ENCODE measurements at places on chromosomes 16 and 17.

- DNase-seq: no peak
These were observed 27.5 kb upstream of the KRT17 start for GRCh38 chr17:41651625-41652460.

DNA sequence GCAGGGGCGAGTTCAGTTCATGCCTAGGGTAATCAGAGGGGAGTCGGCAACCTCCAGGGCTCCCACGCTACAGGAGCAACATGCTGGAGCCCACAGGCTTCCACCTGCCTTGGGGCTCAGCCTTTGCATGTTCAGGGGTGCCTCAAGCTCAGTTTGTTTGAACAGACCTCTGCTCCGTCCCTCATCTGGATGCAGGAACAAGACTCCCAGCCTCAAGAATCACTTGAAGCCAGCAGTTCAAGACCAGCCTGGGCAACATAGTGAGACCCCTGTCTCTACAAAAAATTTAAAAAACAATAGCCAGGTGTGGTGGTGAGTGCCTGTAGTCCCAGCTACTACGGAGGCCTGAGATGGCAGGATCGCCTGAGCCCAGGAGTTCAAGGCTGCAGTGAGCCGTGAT is 4.9 kb upstream of the HSD11B2 start:
- no peak for DNase-seq

DNA sequence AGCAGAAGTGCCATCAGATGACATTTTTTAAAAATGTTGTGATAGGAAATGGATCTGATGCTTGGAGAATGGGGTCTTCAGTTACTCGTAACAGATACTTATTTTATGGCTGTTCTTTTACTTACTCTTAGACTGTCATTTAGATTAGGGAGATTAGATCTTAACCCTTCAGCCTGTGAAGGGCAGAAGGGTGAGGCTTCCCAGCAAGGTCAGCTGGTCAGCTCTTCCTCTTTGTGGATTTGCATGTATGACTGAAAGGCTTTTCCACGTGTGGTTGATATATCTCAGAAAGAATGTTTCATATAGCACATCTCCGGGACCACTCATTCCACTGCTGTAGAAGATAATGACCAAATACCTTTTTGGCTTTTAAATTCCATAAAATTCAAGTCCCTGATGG is 27.4 kb downstream of the GRB7 start:
- DNase-seq: no peak

- DNase-seq: no peak
These were observed 32.5 kb downstream of the MEAK7 start for GRCh38 chr16:84471966-84472365.

DNA sequence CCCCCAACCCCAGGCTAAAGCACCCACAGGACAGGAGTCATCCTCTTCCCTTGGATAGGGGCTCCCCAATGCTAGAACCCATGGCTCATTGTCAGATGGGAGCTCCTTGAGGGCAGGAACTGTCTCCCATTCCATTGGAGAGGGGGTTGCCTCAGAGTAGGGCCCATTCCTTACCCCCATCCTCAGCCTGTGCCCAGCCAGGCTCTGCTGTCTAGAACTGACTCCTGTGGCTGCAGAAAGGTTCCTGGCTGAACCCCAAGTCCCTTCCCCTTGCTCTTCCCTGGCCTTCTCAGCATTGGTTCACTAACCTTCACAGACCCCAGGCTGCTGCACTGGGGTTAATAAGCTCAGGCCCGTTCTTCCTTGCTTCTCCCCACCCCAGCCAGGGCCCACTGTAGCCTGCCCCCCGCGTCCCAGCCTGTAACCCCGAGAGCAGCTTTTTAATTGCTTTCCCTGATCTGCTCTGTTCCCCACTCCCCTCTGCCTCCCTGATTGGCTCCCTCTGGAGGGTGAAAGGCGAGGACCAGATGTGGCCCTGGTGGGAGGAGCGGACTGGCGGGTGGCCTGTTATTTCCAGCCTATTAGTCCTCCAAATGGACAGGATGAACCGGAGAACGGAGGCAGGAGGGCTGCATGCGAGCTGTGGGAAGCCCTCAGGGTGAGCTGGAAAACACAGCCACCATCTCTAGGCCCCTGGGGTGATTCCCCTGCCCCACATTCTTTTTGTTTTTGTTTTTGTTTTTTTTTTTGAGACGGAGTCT is 6.0 kb upstream of the GFAP start:
- DNase-seq: no peak

DNA sequence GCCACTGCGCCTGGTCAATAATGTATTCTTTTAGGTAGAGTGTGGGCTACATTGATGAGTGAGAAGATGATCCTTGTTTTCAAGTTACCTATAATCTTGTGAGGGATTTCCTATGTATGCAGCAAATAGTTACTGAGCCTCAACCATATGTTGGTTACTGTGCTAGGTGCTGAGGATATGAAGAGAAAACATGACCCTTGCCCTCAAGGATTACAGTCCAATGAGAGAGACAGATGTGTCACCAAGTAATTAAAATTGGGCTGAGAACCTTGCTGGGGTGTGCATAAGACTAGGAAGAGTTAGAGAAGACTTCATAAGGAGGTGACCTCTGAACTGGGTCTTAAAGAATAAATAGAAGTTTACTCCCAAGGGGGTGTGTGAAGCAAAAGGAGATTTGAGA is 7.4 kb downstream of the POLR2A start:
- DNase-seq: no peak

GRCh38 chr16:21651515-21651914 is 893 bp downstream of the IGSF6 start:
- no peak for DNase-seq

DNA sequence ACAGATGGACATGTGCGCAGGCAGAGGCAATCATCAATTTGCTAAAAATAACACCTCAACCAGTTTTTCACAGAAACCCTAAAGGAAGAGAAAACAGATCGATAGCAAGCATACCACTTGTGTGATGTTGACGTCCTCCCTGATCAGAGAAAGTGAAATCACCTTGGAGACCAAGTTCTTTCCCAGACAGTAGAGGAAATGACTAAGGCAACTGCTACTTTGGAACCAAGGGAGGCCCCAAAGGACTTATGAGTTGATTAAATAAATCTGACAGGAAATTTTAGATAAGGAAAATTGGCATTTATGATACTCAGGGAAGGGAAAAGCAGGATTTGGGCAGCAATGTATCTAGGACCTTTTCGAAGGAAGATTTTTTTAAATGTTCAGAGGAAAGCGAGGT is 267.1 kb upstream of the ASIC2 start:
- DNase-seq: no peak

DNA sequence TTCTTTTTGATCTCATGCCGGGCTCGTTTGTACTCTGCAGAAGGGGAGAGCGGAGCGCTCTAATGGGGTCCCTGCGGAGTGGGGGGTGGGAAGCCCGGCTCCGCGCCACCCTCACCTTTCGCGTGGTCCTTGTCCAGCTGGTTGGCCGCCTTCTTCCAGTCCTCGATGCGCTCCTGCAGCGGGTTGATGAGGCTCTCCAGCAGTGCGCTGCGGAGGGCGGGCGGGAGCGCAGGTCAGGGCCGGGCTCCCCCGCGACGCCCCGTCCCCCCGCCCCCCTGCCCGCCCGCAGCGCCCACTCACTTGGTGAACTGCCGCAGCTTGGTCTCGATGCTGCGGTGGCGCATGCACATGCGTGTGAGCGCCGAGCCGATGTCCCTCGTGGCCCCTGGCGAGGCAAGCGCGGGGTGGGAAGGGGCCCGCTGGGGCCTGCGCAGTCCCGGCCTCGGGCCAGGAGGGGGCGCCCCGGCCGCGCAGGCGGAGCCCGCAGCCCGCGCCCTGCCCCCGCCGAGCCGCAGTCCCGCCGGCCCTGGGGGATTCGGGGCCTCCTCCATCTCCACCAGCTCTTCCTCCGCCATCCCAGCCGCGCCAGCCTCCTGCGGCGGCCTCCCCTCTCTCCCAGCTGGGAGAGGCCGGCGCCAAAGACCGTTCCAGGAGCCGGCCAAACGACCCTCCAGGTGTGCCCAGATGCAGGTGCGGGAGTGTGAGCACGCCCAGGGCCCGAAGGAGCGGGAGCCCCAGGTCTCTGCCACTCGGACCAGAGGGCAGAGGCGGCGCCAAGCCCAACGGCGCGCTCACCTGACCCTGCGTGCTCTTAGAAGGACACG is 6.0 kb downstream of the MTSS2 start:
- no peak for DNase-seq

DNA sequence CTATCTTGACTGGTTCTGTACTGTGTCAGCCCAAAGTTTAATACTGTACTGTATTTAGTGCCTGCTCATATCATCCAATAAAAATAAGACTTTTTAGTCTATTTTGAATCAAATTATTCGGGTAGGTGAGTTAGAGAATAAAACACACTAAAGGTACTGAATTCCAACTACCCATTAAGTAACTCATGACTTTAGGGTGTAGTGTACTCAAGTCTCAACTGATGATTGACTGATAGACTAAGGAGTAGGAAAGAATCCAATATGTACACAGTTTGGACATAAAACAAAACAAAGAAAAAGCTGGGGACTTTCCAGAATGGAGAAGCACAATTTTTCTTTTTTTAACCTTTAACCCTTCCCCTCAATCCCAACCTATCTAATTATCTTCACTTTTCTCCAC is 4.1 kb downstream of the EZH1 start:
- no peak for DNase-seq

- DNase-seq: peak; percentile 57
These were observed 7.5 kb downstream of the BTBD17 start for GRCh38 chr17:74354123-74354522.

GRCh38 chr17:43669971-43670644 is 8.4 kb upstream of the MEOX1 start:
- DNase-seq: no peak

GRCh38 chr16:85381738-85382592 is 231.2 kb upstream of the GSE1 start:
- DNase-seq: no peak

DNA sequence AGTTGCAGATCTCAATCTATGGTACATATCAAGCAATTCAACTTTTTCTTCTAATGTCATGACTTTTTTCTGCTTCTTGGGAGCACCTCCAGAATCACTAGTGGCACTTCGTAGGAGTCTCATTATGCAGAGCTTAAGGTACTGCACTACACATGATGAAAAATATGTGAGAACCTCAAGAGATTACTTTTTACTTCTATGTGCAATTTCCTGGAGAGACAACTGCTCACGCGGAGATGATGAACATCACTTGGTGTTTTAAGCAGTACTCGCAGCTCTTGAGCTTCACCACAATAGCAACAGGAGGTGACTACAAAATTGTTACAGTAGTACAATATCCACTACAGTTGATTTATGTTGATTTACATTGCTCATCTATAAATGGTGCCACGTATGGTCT is 79.7 kb downstream of the MRTFB start:
- DNase-seq: no peak

DNA sequence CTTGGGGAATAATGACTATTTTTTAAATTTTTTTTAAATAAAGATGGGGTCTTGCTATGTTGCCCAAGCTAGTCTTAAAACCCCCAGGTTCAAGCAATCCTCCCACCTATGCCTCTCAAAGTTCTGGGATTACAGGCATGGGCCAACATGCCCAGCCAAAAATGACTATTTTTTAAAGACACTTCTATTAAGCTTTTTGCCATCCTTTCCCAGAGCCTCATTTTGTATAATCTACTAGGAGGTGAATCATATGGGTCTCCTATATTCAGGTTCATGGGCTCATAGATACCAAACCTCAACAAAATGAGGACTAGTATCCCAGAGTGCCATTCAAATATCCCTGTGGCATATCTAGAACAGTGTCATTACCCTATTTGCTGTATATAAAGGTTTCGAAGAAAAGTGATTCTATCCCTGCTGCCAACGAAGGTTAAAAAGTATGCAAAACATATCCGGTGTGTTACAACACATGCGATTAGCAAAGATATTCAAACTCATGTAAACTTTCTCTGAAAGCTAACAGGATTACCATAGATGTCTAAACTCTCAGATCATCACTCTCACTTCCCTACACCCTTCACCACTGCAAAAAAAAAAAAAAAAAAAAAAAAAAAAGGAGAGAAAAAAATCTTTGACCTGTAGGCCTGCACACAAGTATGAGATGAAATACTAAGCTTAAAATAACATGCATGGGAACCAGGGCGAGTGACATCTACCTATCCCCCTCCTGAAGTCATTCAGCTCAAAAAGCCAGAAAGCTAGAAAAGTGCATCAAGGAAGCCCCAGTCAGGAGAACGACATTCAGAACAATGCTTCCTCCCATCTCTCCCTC is 23.5 kb downstream of the XPO6 start:
- DNase-seq: peak; percentile 37

DNA sequence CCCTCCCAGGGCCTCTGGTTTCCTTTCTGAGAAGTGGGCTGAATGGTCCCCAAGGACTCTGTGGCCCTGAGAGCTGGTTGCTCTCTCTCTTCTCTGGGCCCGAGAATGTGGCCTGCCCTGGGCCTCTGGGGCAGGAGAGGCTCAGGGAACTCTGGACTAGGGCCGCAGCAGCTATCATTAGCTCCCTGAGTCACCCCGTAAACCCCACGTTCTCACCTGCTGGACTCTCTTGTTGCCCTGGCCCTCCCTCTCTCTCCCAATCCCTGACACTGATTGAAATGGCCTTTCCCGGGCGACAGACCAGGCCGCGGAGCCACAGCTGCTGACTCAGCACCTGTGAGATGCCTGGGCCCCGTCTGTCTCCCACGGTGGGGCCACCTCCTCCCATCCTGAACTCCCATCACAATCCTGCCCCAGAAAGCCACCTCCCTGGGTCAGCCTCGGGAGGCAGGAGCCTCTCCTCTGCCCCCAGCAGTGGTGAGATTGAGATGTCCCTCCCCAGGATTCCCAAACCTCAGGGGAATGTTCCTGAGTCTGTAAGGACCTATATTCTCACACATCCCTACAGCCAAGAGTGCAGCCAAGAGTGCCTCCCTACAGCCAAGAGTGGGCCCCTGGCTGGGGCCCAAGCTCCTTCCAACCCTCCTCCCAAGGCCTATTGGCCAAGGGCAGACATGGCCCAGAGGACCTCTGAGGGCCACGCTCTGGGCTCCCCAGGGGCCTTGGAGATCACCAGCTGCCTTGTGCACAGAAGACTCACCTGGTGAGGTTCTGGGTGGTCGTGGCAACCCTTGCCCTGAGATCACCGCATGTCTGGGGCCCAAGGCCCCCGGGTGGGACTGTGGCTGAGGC is 470 bp downstream of the TRPV3 start:
- no peak for DNase-seq

DNA sequence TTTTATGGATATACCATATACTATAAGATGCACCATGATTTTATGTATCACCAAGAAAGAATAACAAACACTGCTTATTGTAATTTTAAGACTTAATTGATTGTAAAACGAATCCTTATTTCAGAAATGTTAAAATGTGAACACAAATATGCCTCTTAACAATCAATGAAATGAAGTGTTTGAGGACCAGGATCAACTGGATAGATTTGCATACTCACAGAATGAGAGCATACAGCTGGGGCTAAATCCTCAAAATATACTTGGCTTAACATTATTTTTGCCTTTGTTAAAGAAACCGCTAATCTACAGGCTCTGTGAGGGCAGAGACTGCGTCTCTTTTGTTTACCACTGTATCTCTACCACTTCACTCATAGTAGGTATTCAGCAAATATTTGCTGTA is 93.6 kb downstream of the SPACA3 start:
- DNase-seq: no peak

GRCh38 chr16:79293836-79294460 is 306.6 kb downstream of the MAF start:
- no peak for DNase-seq

GRCh38 chr17:38741921-38742410 is 6.2 kb downstream of the PCGF2 start:
- no peak for DNase-seq

Measured in CD4-positive, alpha-beta T cell treated with Interleukin-17A for 1 hour (primary cell).